ENCODE measurements at places on chromosomes 5 and 9.
A peak's percentile ranks its signal among the peaks of the same experiment; 100 is the strongest.

DNA sequence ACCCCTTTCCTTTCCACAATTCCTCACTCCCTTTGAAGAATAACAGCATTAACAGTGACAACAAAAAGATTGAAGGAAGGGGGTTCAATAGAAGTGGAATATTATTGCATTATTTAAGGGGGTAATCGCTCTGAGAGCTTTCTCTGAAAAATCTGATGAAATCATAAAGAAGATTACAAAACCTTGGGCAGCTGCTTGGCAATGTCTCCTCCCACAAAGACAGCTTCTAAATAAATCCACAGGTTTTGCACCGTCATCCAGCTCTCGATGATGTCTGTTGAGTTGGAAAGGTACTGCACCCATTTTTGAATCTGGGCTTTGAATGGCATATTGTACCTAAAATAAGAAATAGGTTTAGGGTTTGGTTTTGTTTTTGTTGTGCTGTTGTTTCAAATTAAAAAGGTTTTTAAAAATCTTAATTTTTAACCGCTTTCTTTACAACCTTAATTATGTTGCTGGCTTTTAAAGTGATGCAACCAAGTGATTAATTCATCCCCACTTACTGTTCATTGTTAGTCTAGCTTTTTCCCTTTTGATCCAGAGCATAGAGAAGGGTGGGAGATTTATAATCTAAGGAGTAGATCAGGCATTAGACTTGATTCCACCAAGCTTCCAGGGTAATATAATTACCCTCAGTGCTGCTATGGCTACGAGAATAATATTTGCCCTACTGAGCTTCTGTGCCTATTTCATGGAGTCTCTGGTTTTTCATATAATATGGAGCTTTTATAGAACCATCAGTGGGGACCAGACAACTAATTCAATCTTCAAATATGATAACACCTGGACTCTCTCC is 85.0 kb downstream of the DNAH5 start:
- no peak for DNase-seq

GRCh38 chr5:15363601-15364000 is 136.4 kb upstream of the FBXL7 start:
- DNase-seq, result no peak

DNA sequence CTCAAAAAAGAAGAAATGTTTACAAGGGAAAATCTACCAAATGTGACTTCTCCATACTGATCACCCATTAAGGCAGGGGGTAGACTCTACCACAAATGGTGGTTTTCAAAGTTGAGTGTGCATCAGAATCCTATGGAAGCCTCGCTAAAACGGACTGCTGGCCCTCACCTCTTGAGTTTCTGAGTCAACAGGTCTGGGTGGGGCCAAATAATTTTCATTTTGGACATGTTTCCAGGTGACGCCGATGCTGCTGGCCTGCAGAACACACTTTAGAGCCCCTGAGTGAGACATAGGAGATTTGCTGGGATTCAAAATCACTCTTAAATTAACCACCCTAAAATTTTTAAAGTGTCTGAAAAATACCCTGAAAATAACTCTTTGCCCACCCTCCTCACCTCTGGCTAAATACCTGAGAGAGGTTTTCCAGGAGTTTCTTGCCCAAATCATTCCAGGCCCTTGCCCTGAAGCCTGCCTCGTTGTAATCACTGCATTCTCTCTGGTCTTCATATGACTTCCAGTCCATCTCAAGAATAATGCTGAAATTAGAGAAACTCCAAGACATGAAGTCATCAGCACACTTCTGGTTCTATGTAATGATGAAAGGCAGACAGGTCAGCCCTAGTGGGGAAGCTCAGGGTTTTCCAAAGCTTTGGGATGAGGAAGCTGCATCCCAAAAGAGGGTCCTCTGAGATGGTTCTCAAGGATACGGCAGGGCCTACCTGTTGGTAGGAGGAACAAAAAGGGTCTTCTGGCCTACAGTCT is 18.2 kb downstream of the C9orf152 start:
- DNase-seq, result no peak

- no peak for DNase-seq
Measured at GRCh38 chr5:763998-764781, 20.3 kb downstream of the ZDHHC11B start.

DNA sequence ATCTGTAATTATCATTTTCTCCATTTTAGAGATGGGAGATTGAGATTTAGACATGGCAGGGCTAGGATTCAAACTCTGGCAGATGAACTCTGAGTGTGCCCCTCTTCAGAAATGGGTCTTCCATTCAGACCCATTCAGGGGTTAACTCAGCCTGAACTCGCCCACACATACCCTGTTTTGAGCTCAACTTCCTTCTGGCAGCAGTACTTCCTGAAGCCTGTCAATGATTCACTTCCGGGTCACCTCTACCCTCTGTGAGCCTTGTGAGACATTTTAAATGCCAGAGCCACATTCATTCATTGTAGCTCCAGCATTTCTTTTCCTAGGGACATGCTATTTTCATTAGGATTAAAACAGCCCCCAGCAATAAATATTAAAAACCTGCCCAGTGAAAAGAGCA is 209.3 kb upstream of the SLC24A2 start:
- DNase-seq, result peak; percentile 23

- peak; percentile 11 for DNase-seq
Measured at GRCh38 chr5:78162253-78162862, 132.1 kb downstream of the AP3B1 start.

DNA sequence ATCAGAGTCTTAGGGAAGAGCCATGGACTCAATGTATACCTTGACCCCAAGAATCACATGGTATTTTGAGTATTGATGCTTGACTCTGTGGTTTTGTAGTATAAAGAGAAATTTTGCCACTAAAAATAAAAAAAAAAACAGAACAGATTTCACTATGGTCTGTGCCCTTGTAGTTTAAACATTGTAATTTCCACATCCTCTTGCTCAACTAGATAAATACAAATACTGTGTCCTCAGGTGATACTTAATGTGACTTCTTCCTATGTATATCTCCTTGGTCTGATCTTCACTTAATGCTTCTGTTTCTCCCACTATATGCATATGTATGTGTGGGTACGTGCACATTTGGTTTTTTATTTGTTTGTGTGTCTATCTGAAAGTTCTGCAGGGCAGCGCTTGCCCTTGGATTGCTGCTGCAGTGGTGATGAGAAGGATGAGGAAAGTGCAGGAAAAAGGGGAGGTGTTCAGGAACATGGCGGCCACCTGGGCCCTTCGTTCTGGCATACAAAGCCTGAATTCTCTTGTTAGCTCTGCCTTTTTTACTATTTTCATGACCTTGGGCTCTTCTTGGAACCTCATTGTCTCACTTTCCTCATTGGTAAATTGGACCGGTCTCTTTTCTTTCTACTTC is 222.2 kb downstream of the MAST4 start:
- no peak for DNase-seq

GRCh38 chr9:129557192-129558036 is 63.5 kb downstream of the C9orf50 start:
- peak; percentile 96 for DNase-seq

DNA sequence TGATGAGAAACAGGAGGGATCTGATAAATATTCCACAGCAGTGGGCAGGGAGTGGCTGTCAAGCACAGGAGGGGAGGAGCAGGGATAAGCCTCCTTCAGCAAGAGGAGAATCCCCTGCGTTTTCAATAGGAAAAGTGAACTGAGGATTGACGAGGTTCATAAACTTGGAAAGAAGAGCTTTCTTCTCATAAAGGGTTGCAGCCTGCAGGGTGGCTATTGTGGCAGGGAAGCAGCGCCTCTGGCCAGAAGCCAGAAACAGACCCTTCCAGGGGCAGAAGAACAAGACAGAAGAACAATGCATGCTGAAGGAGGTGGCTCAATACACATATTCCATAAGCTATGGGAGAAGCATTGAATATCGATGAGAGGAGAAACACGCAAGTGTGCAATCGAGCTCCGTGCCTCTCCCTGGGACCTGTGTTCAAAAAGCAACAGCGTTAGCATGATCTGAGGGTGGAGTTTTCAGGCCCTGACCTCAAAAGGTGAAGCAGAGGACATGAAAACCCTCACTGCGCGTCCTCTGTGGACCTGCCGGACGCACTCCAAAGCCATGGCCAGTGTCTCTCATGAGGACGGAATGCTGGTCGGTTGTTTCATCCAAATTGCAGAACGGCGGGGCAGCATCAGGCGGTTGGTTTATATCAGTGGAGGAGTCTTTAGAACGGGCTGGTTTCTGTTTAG is 67.6 kb downstream of the ANKRD33B start:
- DNase-seq, result no peak

GRCh38 chr5:151522226-151522625 is 68.9 kb downstream of the FAT2 start:
- DNase-seq, result no peak

- peak; percentile 9 for DNase-seq
Measured at GRCh38 chr9:99516657-99517049, 294.6 kb downstream of the SEC61B start.

DNA sequence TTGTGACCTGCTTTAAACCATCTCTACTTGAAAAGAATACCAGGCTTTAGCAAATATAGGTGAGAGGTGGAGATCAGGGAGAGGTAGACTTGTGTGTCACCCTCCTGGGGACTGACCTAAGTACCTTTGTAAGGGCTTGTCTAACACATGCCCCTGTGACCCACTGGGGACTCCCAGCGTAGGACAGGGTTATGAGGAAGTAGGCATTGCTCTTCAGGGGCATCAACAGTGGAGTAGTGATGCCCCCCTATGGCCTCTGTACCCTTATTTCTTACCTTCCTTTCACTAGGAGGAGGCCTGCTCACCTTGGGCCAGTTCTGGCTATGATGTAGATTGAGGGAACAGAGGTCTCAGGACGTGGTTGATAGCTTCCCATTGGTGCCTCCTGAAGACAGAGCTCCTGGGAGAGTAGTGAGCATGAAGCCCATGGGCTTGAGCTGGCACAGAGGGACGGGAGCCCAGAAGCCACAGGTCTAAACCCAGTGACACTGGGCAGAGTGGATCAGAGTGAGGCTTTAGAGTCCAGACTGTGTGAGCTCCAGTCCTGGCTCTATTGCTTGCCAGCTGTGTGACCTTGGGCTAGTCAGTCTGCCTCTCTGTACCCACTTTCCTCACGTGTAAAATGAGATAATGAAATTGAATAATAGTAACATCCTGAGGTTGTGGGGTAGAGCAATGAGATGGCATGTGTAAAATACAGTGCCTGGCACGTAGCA is 191.7 kb downstream of the AOPEP start:
- DNase-seq, result no peak

- DNase-seq, result no peak
Measured at GRCh38 chr9:23644896-23645295, 181.1 kb downstream of the ELAVL2 start.

- DNase-seq, result peak; percentile 6
Measured at GRCh38 chr5:118863345-118863744, 125.0 kb downstream of the DTWD2 start.

DNA sequence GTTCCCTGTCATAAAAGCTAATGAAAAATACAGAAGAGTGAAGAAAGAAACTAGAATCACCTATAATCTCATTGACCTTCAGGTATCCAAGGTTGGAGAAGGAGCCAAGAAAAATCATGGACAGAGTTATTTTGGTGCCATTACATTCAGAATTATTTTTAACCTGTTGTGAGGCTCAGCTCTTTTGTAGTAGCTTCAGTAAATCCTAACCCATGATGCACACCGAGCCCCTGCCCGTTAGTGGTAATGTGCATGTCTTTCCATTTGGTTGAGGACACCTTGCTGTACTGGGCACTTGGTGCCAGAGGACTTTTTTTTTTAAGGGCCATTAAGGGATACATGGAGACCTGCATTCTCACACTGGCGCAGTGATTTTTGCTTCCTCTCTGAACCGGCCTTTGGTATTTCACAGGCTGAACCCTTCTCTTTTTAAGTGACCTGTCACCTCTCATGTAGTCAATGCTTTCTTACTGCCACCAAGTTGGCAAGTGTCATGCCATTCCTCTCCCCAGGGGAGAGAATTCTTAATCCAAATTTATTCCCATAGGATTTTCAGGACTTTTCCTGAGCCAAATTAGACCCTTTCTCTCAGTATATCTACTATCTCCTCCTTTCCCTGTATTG is 125.6 kb downstream of the SMARCA2 start:
- DNase-seq, result no peak

GRCh38 chr5:141934099-141934844 is 10.6 kb downstream of the DELE1 start:
- DNase-seq, result no peak

All from fibroblast of skin of scalp (primary cell).